SHP77 (cell line): ENCODE measurements at places on chromosomes 1 and 21.

DNA sequence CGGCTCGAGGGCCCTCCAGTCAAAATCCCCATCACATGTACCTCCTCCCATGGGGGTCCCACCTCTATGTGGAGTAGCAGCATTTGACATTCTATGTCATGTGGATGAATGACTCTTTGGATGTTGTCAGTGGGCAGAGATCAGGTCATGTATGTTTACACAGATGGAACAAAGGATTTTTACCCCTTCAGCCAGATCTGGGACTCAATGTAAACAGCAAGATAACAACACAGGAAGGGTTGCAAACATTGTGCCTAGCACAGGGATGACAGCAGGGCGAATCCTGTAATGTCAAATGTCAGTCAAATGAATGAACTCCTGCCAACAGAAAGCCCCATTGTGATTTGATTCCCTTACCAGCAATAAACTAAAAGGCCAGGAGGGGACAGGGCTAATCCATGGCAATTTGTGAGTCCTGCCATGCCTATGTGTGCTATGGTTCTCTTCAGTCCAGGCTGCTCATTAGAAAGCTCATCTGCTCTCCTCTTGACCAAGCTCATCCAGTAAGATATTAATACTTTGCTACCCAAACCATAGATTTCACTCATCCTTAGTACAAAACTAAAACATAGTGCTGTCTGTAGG, 60.3 kb downstream of the PGBD5 start:
- peak; percentile 34 for DNase-seq

DNA sequence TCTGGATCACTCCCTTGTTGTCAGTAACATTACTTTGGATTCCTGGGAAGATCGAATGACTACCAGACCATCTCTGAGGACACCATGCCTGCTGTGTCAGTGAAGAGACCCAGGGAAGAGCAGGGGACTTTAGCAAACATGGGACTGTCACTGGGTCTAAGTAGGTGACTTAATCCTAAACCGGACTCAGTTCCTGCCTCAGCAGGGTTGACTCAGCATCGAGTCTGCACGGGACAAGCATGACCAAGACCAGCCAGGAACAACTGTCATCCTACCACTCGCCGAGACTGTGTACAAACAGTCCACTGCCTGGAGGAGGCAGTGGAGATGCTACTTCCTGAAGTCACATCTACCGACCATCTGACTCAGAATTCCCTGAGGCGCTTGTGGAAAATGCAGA, 53.2 kb upstream of the RAB4A start:
- DNase-seq: no peak

DNA sequence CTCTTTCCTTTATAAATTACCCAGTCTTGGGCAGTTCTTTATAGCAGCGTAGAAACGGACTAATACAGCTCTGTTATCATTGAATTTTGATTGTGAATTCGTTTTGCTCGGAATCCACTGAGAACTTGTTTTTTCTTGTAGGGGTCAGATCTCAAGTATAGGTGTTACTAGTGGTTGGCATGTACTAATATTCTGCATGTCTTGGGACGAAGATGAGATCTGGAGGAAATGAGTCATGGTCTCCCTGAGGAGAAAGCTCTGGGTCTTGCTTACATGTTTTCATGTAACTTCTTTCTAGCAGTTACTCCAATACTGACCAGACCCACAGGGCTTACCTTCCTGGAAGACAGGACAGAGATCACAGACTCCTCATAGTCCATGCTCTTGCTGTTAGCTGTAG, 30.3 kb downstream of the ZSCAN20 start:
- DNase-seq: no peak

GRCh38 chr1:110916669-110917306, 43.8 kb downstream of the CD53 start:
- peak; percentile 16 for DNase-seq

- no peak for DNase-seq
These were observed 8.0 kb downstream of the PIGP start for GRCh38 chr21:37064841-37065240.

DNA sequence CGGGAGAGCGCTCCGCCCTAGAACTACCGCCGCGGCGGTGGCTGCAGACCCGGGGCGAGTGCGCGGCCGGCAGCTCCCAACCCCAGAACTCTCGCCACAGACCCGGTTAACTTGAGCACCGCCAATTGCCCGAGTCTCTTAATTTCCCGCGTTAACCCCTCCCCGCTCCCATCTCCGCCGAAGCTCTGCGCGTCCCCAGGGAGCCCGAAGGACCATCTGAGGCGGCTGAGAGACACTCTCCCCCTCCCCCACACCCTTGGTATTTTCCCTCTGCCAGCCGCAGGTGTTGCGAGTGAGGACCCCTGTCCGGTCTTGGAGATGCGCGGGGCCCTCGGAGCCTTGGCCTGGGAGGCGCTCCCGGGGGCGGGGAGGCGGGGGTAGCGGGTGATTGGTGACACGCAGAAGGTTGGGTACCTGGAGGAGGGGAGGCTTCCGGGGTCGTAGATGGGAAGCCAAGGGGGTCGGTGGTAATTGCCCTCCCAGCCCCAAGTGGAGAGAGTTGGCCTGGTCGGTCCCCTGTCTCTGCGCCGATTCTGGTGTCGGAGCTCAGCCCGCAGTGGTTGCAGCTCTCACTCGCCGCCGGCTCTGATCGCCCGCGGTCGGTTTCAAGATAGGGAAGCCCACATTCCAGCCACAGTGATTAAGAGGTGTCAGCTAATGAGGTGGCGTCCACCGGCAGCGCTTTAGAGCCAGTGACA, 858 bp upstream of the SUSD4 start:
- DNase-seq: no peak

DNA sequence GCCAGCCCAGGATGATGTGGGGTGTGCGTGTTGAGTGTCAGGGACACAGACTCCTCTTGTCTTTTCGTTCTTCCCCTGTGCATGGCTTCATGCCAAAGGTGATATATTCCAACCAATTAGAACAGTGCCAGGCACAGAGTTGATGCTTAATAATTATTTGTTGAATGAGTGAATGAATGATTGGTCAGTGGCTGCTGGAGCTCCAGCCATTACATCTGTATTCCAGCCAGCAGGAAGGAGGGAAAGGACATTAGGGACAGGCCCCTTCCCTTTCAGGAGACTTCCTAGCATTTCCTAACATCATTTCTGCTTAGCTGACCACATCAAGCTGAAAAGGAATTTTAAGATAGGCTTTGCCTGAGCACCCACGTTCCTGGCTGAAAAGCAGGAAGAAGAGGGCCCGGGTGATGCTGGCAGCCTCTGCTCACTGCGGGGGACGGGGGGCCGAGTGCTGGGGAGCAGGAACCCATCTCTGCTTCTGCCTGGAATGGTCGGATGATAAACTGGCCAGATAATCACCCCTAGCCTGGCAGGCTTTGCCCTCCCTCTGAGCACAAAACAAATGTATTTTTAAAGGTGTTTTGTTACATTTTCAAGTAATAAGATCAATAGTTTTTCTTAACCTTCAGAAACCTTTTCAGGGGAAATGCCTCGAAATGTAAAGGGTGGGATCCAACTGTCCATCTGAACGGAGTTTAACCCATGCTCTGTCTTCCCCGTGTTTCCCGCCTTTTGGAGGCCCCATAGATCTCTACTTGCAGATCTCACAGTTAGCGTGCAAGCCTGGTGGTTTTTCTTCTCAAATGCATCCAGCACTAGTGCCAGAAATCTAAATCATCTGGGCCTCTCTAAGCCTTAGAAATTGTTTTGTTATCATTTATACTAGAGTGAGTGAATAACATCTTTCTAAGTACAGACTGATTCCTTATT, 39.0 kb downstream of the SLC37A1 start:
- no peak for DNase-seq

- peak; percentile 45 for DNase-seq
These were observed 283.5 kb downstream of the S1PR1 start for GRCh38 chr1:101520302-101520701.

DNA sequence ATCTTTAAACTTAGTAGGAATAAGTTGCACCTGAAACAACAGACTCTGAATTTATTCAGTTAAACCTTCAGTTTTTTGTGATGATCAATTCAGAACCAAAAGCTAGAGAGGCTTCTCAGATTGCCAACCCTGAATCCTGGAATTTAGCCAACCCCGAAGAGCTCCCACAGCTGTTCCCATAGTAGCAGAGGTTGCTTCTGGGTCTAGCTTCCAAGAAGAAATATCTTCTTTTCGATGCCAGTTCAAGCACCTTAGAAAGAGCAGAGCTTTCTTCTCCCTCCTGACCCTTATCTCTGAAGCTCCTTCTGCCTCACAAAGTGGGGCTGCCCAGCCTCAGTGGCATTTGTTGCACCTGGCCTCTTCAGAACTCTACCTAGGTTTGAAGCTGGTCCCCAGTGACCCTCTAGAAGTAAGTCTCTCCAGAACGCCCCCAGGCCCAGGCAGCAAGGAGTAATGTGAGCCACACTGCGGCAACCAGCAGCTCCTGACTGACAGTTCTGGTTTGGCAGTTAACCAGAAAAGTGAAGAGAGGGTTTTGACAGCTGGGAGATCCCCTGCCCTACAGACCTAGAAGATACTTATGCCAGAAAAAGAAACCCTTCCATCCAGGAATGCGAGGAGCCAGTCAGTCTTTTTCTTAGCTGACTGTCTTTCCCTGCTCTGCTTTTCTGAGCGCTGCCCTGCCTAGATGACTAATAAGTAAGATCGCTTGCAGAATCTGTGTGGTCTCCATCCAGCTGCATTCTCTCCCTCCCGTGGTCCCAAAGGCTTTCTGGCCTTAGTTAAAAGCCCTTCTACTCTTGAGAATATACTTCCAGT, 165.9 kb downstream of the ADGRL4 start:
- DNase-seq: peak; percentile 17

DNA sequence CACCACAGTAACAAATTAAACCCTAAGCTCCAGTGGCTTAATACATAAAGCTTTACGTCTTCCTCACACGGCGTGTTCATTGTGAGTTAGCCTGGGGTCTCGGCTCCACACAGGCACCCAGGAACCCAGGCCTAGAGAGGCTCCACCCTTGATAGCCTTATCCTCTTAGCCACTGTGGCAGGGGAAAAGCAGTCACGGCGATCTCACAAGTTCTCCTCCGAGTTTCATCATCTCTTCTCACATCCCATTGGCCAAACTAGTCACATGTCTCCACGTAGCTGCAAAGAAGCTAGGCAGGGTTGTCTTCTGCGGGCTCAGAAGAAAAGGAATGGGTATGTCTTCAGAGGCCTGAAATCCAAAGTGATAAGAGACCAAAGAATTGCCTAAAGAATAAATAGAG, 122.3 kb upstream of the GRIK3 start:
- no peak for DNase-seq

- DNase-seq: peak; percentile 3
These were observed 37.9 kb downstream of the WDR3 start for GRCh38 chr1:117967477-117967876.

DNA sequence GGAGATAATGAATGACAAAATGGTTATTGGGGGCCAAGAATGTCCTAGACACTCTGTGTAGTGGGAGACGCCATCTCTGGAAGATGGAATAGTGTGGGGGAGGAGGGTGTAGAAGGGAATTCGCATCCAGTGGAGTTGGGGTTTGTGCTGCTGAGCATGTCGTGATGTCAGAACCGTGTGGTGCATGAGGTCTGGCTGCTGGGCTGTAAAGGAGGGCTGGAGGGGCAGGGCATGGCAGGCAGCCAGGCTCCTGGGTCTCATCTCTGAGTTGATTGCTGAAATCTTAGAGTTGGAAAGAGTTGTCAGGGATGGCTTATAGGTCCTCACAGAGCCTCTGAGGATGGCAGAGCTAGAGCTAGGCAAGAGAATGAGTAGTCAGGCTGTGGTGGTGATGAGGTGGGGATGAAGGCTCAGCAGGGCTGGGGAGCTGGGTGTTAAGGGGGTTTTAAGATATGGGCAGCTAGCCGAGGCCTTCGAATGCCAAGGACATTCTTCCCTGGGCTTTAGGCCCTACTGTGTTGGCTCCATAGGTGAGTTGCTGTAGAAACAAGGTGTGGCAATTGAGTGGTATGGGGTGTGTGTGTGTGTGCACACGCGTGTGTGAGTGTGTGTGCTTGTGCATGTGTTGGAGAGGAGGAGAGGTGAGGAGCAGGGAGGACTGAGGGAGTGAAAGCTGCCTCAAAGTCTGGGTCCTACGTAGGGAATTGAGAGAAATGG, 1.9 kb downstream of the PPFIA4 start:
- no peak for DNase-seq

GRCh38 chr1:240658312-240658960, 46.5 kb upstream of the GREM2 start:
- no peak for DNase-seq

DNA sequence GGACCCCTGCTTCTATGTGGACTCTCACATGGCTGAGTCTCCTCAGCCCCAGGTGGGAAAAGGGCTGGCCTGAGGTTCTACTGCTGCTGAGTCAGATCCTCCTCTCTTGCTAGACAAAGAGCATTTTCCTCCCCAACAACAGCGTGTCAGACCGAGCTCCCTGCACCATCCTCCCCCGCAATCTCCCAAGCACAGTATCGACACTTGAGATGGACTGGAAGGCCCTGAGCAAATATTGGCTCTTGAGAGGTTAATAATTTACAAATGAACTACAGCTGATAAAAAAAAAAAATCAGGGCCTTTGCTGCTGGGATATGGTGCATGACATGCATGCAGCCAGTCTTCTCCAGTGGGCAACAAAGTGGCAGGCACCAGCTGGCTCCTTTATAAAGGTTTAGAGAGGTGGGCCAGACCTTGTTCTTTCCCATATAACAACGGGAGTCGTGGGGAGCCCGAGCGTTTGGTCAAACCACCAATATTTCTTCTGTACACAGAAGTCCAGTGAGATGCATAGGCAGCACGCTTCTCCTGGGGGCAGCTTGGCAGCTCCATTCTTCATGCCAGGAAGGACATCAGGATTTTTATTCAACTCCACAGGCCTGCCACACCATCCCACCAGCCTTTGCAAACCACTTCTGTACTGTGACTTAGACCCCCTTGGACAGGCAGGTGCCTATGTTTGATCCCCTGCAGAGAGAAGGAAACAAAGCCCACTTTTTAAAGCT, 55.4 kb upstream of the CAMK1G start:
- no peak for DNase-seq

- no peak for DNase-seq
These were observed 49.8 kb downstream of the SKI start for GRCh38 chr1:2277741-2278488.

- no peak for DNase-seq
These were observed 4.6 kb upstream of the CACYBP start for GRCh38 chr1:174995121-174995520.

- DNase-seq: no peak
These were observed 373.3 kb downstream of the TTLL7 start for GRCh38 chr1:83625646-83626045.

GRCh38 chr21:43597052-43597451, 62.2 kb downstream of the HSF2BP start:
- DNase-seq: no peak

DNA sequence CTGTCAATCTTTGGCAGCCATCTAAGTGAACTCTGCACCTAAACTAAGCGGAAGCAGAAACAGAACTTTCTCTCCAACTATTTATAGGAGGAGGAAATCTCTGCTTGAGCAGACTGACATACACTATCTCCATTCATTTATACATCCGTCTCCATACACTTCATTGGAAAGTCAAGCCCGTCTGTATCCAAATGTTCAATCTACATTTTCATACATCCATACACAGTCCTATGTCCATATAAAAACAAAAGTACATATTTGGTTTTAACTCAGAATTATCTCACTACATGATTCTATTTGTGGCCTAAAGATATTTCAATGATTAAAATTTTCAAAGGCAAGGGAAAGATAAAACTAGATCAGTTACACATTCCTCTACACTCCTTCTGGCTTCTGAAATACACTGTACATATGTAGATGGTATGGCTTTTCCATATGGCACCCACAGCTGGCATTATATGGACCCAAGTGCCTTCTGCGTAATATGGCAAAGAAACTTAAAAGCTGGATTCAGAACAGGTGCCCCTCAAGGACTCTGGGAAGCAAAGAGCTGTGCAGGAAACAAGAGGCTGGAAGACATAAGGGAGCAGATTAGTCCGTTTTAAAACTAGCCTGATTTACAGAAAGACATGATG, 35.5 kb downstream of the ILDR2 start:
- no peak for DNase-seq

GRCh38 chr21:41043014-41043413, 124.9 kb upstream of the BACE2 start:
- DNase-seq: no peak
